Cortex of kidney (tissue), 1 donor: ENCODE measurements at places on chromosomes 1 and 21.

DNA sequence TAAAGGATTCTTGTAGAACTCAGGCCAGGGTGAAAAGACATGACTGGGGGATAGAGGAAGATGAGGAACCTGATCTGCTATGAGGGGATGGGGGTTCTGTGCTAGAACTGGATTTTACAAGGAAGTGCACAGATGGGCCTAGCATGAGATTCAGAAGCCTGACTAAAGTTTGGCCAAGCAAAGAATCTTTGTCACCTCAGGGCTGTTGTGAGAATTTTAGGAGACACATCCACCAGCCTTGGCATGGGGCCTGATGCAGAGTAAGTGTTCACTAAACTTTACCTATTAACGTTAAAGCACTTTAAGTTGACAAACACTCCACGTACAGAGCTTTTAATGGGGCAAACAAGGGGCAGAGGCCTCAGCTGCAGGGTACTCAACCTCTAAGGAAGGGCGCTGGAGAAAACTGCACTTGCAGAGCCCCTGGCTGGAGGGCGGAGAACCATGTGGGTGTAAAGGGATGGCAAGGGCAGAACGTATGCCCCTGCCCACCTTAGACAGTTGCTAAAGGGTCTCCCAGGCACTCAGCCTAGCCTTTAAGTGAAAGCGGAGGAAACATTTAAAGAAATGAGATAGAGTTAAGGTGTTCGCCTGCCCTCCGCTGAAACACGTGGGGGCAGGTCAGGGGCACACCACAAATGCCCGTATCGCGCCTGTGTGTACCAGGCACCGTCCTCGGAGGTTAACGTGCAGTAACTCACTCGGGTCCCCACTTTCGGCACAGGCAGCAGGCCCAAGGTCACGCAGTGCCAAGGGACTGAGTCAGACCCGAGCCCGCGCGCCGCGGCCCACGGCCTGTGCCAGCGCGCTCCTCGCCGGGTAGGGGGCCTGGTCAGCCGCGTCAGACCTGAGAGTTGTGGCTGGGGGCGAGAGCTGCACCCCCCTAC, 990 bp upstream of the MRPS6 start:
- no peak for DNase-seq

DNA sequence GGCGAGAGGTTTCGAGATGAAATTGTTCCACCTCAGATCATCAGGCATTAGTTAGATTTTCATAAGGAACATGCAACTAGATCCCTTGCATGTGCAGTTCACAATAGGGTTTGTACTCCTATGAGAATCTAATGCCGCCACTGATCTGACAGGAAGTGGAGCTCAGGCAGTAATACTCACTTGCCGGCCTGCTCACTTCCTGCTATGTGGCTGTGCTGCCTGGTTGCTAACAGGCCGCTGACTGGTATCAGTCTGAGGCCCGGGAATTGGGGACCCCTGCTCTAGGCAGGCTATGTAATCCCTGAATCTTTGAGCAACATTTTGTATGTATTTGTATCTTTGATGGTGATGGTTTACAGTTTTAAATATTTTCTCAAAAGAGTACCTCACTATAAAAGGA, 32.5 kb downstream of the XKR8 start:
- DNase-seq = no peak

DNA sequence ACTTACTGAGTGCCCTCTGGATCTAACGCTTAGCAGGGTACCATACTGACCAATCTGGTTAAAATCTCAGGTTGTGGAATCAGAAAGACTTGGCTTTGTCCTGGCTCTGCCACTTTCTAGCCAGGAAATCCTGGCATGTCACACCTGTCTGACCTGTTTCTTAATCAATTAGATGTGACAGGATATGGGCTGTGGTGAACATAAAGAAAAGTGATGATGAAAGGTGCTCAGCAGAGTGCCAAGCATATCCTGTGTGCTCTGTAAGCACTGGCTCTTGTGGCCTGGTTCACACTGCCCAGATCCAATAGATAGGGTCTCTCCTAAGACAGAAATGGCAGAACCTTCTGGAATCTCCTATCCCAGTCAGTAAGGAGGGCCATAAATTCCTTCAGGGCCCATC, 53.9 kb downstream of the PHC2 start:
- DNase-seq = no peak

- no peak for DNase-seq
Measured at GRCh38 chr1:32770741-32771548, 46.2 kb downstream of the YARS1 start.

- no peak for DNase-seq
Measured at GRCh38 chr1:67636146-67636545, 48.9 kb upstream of the GADD45A start.

GRCh38 chr1:31701091-31701736, 2.6 kb downstream of the COL16A1 start:
- DNase-seq = no peak

GRCh38 chr21:35911412-35912191, 148.7 kb downstream of the SETD4 start:
- DNase-seq = no peak

- DNase-seq = no peak
Measured at GRCh38 chr1:58780836-58781452, 2.9 kb downstream of the JUN start.

GRCh38 chr1:205271277-205271676, 43.5 kb downstream of the TMCC2 start:
- no peak for DNase-seq

DNA sequence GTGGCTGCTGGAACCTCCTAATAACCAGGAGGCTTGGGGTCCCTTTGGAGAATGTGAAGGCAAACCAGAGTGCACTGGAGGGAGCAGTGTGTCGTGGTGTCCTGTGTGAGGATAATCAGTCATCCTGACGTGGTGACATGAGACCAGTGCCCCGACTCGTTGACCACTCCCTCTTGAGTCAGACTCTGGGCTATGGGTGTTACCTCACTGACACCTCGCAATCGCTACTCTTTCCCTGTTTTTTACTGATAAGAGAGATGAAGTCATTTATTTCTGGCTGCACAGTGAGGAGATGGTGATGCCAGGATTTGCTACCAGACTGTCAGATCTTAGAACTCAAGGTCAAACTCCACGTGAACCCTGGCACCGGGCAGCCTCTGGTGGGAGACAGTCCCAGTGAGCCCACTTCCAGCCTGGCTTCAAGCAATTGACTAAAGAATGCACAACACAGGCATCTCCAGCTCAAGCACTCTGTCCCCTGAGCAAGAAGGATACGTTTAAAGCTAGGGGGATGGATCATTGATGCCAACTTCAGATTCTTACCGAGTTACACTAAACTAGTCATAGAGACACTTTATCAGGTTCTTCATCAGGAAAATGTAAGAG, 30.3 kb downstream of the UBASH3A start:
- DNase-seq = no peak

DNA sequence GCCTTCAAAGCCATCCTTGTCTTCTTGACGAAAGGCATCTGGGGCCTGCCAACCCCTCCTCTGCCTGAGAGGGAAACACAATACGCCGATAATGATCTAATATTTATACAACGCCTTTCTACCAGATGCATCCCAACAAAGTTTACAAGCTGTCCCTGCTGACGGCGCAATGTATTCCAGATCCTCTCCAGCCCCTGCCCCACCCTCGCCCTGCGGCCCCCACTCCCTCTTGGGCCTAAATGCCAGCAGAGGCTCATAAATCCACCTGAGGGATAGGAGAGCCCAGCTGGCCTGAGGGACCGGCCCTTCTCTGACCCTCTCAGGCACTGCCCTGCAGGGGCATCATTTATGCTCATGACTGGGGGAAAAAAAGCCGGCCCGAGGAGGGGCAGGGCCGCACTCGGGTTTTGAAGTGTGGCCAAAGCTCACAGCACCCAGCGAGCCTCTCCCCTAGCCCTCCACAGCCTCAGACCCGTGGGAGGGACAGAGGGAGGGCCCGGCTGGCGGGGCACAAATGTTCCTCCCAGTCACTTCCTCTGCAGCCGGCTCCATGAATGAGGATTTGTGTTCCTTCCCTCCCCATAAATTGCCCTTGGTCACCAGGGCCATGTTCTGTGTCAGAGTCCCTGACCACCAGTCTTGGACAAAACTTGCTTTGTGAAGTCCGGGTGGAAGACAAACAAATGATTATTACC, 140.3 kb downstream of the FOXD2 start:
- no peak for DNase-seq

DNA sequence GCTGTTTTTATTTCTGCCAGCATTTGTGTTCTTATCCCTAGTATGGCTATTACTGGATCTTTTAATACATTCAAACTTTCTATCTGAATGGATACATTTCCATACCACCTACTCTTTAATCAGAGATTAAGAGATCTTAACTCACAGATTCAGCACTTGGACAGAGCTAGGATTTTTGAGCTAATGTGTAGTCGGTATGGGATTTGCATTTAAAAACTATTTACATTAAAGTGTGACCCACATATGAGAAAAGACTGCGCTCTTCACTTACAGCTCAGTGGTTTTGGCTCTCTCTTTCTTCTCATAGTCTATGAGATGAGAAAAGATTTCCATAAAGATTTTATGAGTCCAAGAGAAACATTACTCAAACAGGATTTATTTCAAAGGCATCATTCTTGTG, 16.4 kb downstream of the HMGB4 start:
- DNase-seq = no peak

- DNase-seq = no peak
Measured at GRCh38 chr1:234337233-234337632, 36.0 kb upstream of the COA6 start.
